ENCODE measurements at places on chromosomes 7 and 10. TPM values are rescaled to one million over a fixed set of nuclear protein-coding genes. Genes with fewer than 3 reads are reported as not detected.
A peak's percentile ranks its signal among the peaks of the same experiment; 100 is the strongest.

- peak; percentile 38 for DNase-seq
These were observed 426 bp downstream of the SYPL1 start for GRCh38 chr7:106111655-106112117.

- DNase-seq, result no peak
These were observed 9.5 kb downstream of the RHOBTB1 start for GRCh38 chr10:60934215-60935175.

- no peak for DNase-seq
These were observed 2.0 kb downstream of the DBF4 start for GRCh38 chr7:87878208-87878735.

DNA sequence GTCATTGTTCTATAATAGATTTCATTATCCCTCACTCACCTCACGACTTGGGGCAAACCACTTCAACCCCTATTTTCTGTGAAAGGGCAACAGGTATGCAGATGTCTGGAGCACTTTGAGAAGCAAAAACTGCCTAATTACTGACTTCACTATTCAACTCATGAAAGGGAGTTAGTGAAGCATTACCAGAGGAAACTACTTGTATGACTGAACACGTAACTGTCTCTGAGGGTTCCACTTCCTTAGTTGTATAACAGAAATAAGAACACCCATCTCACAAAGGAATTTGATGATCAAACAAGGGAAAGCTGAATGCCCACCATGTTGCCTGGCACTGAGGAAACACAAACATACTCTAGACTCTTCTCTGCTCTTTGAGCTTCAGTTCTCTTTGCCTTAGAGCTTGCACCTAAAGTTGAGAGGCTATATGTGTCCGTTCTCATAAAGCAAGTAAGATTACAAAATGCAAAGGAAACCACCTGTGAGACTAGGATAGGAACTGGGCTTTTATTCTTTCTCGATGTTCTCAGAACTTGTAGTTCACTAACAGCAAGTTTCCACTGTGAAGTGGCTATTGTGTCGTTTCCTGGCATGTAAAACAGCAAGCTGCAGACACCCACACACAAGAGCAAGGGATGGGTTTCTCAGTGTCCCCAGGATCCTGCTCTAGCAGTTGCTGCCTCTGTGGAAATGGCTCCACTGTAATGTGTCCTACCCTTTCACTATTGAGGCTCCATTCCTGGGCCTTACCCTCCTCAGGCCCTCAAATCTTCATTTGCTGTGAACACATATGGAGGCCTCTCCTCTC is 2.6 kb downstream of the TMEM243 start:
- peak; percentile 75 for DNase-seq

DNA sequence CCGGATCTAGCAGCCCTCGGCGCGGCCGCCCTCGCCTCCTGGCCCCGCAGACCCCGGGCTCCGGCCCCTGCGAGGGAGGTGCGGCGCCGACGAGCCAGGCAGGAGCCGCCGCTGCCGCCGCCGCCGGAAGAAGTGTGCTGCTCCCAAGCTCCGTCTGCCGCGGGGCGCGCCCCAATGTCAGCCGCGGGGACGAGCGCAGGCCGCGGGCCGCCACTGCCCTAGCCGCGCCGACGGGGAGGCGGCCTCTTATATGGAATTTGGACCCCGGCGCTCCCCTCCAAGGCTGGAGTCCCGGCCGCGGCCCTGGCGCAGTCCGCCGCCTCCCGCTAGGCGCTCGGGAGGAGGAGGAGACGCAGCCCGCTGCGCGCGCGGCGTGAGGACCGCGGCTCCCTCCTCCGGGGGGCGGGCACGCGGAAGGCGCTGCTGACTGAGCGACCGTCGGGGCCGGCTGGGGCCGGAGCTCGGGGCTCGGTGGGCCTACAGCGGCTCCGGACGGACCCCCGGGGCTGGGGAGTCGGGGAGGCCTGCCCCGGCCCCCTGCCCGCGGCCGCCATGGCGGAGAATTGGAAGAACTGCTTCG is at the start of gene TRIM8:
TSS of gene TRIM8 (plus strand) at position 414 of the 580 bp plus-strand sequence. CDS start at position 553, 139 bp downstream.
- DNase-seq, result peak; percentile 70

- DNase-seq, result peak; percentile 75
These were observed 327.8 kb upstream of the C7orf33 start for GRCh38 chr7:148262721-148263229.

SPAM1 gene
- not detected for total RNA-seq

- DNase-seq, result no peak
These were observed 13.3 kb downstream of the SCRN1 start for GRCh38 chr7:29976266-29976665.

DNA sequence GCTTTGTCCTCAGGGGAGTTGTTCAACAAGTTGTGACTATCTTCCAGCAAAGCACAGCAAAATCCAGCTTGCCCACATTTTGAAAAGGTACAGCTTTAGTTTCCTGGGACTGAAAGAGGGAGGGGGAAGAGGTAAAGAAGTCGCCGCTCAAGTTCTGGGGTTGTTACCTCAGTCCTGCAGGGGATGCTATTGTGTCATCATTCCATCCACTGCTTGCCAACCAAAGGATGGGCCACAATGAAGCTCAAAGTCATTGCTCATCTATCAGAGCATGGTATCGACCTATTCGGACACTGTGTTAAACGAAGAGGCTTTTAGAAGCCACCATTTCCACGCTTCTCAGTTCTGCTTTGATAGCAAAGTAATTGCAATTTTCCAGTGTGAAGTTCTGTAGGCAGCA is 34.3 kb downstream of the NPY start:
- DNase-seq, result no peak

Data from activated CD8-positive, alpha-beta T cell treated with anti-CD3 and anti-CD28 coated beads for 36 hours (primary cell).